Pulmonary artery endothelial cell (primary cell): ENCODE measurements at places on chromosomes 16 and 17.

GRCh38 chr17:58283674-58284612 lies 3.2 kb upstream of the MPO start:
- DNase-seq = no peak

DNA sequence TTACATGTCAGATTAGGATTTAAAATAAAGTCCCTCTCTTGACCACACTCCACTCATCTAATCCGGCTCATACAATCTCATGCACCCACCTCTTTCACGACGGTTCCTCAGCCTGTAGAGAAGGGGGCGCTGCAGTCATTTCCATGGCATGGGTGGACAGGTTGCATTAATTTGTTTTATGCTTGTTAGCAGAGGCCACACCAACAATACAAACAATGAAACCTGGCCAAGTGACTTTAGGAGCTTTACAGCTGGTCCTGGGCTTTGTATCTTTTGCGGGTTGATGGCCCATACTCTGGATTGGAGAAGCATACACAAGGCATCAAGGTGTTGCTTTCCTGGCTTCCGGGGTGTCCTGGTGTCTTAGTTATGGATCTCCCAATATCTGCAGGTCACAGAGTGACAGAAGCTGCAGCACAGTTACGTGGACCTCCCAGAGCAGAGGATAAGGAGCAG lies 9.7 kb upstream of the SNF8 start:
- DNase-seq = no peak

- DNase-seq = no peak
Measured at GRCh38 chr16:53707671-53708070, 3.7 kb downstream of the FTO start.

DNA sequence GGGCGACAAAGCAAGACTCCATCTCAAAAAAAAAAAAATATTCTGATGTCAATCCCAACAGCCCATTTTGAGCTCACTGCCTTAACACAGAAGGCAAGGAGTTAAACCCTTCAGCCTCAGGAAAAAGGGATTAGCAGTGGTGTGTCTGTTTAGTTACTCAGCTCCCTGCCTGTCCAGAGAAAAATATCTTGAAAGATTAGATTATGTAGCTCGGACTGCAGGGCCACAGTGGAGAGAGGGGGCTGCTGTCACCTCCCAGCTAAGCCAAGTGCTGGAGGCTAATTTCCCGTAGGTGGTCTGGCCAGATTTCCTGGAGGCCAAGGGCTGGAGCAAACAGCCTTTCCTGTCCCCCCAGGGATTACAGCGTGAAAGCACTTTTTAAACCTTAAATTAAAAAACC lies 50.3 kb downstream of the C16orf95 start:
- DNase-seq = no peak

- no peak for DNase-seq
Measured at GRCh38 chr17:75779987-75780889, 4.4 kb upstream of the UNK start.

- no peak for DNase-seq
Measured at GRCh38 chr16:67299269-67299668, 19.9 kb downstream of the PLEKHG4 start.

GRCh38 chr16:10601444-10602408 lies 21.3 kb upstream of the EMP2 start:
- no peak for DNase-seq

- DNase-seq = no peak
Measured at GRCh38 chr17:1201132-1201702, 21.4 kb upstream of the ABR start.

- no peak for DNase-seq
Measured at GRCh38 chr16:87874639-87875427, 5.5 kb upstream of the SLC7A5 start.

DNA sequence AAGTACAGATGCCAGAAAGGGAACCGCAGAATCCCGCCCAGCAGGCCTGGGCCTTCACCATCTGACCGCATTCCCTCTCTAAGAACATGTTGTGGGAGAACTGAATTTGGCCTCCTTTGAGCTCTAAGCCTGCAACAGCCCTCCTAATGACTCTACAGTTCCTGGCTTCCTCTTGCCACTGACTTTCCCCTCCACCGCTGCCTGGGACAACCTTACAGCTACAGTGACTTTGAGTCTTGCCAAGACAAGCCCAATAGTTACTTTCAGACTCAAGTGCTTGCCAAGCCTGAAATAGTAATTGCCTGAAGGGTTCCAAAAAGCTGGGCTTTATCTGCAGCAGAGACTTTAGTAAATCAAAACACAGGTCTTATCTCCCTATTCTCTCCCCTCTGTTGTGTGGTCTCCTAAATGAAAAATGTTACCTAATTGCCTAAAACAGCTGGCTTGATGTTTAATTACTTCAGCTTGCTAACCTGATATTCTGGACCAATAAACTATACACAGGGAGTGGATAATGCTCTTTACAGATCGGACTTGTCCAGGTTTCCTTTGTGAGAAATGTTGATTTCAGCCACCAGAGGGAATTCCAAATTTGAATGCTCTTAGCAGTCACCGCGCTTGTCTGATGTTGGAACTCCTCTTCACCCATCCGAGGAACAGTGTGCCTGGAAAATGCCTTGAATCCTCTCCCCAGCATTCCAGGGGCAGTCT lies 85.1 kb upstream of the TBX2 start:
- DNase-seq = no peak

DNA sequence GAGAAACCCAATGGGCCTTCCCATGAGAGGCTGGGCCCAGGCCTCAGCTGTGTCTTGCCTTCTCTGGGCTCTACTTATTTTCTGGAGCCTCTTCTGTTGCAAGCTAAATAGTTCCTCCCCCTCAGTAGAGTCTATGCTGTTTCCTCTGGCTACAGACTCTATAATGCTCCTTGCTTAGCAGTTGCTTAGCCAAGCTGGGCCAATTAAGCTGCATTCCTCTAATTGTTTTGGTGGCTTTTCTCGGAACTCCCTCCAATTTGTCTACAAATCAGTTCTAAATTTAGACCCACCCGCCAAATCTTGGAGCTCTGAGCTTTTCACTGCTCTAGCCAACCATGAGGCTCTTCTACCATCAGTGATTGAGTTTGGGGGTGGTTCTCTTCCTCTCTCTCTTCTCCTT lies 302.7 kb upstream of the ASIC2 start:
- DNase-seq = no peak

DNA sequence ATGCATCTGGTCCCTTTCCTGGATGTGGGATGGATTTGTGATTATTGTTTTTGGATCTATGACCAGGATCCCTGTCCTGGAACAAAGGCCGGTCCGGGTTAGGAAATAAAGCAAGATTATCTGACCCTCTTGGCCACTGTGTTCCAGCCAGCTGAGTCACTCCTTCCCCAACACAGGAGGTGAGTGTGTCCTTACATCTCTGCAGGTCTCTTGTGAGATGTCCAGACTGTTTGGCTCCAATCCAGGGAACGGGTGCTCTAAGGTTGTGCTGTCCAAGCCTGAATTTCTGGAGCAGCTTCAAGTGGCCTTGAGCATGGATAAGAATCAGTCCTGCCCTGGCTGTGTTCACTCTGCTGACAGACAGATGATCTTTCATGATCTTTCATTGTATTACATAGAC lies 136.5 kb upstream of the CCL2 start:
- DNase-seq = no peak

GRCh38 chr17:37025847-37026530 lies 77.2 kb downstream of the AATF start:
- DNase-seq = no peak

DNA sequence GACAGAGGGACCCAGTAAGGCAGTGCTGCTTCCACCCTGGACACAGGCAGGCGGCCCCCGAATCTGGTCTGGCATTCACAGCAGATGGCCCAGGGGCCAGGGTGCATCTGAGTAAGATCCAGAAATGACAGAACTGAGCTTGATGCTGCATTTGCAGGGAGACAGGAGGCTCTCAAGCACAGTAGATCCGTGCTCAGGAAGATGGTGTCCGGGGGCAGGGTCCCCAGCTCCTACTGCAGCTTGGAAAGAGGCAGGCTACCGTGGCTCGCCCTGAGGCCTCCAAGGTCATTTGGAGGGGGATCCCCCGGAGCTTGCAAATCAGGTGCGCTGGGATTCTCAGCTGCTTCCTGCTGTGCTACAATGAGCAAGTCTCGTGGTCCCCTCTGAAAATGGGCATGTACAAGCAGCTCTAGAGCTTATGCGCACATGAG lies 2.2 kb downstream of the C16orf95 start:
- no peak for DNase-seq

- DNase-seq = no peak
Measured at GRCh38 chr16:27754788-27755690, 205.1 kb downstream of the KATNIP start.

- no peak for DNase-seq
Measured at GRCh38 chr16:57022445-57022844, 33.1 kb downstream of the NLRC5 start.

GRCh38 chr16:66480265-66481080 lies 53.4 kb downstream of the BEAN1 start:
- no peak for DNase-seq

GRCh38 chr16:8848939-8849391 lies 19.8 kb downstream of the CARHSP1 start:
- DNase-seq = no peak

- no peak for DNase-seq
Measured at GRCh38 chr17:19610311-19610710, 38.2 kb upstream of the ALDH3A2 start.

DNA sequence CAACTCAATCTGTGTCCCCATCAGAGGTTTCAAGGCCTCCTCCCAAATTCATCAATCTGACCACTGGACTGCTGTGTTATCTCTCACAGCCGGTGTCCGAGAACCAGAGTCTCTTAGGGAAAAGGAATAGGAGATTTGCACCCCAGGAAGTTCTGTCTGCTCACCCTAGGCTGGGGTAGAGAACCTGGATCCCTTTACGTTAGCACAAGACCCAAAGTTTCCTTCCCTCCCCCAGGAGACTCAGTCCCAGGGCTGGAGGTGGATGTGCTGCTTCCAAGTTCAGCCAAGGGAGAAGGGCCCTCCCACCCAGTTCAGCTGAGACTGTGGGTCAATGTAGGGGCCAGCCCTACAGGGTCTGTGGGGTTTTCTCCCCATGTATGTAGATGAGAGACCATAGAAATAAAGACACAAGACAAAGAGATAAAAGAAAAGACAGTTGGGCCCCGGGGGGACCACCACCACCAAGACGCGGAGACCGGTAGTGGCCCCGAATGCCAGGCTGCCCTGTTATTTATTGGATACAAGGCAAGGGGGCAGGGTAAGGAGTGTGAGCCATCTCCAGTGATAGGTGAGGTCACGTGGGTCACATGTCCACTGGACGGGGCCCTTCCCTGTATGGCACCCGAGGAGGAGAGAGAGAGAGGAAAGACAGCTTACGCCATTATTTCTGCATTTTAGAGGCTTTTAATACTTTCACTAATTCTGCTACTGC lies 22.7 kb upstream of the OR1F1 start:
- DNase-seq = no peak

- DNase-seq = no peak
Measured at GRCh38 chr17:74303305-74303704, 22.7 kb upstream of the KIF19 start.

DNA sequence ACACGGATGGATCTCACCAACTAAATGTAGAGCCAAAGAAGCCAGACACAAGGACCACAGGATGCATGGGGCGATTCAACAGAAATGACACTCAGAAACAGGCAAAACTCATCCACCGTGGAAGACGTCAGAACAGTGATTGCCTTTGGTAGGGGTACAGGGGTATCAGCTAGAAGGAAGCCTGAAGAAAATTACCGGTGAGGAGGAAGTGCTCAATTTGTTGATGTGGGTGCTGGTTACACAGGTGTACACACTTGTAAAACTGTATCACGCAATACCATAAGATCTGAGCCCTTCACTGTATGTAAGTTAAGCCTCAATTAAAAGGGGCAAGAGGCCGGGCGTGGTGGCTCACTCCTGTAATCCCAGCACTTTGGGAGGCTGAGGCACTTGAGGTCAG lies 226.1 kb downstream of the C16orf78 start:
- no peak for DNase-seq

DNA sequence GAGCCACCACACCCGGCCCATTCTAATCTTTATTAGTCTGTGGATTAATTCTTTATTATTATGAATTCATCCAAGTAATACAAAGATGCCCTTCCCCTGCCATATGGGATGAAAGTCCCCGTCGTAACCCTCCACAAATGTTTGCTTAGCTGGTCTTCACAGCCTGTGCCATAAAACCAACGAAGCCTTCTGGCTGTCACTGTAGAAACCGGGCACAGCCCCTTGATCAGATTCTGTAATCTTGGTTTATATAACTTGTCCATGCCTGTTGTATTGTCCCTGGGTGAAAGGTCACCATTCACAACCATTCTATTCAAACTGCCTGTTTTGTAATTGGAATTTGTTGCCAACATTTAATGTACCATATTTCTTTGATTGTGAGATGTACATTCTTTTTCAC lies 66.5 kb downstream of the ATP2C2 start:
- no peak for DNase-seq

- no peak for DNase-seq
Measured at GRCh38 chr16:4428500-4428899, 2.8 kb downstream of the DNAJA3 start.

DNA sequence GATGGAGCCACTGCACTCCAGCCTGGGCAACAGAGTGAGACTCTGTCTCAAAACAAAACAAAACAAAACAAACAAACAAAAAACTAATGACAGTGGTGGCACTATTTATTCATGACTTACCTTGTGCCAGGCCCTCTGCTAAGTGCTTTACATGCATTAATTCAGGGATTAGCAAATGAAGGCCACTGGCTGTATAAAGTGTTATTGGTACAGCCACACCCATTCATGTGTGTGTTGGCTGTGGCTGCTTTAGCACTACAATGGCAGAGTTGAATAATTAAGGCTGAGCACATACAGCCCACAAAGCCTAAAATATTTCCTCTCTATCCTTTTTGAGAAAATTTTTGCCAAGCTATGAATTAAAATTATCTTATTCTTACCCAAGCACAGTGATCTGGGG lies 531.8 kb upstream of the CDH5 start:
- DNase-seq = no peak

GRCh38 chr16:12420661-12421209 lies 383.0 kb downstream of the CPPED1 start:
- DNase-seq = no peak

GRCh38 chr17:31594416-31594815 lies 202.9 kb downstream of the RAB11FIP4 start:
- no peak for DNase-seq

DNA sequence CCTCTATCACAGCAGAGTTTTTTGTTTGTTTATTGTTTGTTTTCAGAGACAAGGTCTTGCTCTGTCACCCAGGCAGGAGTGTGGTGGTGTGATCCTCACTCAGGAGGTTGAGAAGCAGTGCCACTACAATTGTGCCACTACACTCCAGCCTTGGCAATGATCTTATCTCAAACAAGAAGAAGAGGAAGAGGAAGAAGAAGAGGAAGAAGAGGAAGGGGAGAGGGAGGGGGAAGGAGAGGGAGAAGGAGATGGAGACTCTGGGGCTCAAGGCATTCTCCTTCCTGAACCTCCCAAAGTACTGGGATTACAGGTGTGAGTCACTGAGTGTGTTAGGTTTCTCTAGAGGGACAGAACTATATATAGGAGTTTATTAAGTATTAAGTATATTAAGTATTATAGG lies 17.1 kb upstream of the C17orf58 start:
- no peak for DNase-seq
